CD4-positive, alpha-beta T cell treated with Interleukin-4 for 4 hours (primary cell): ENCODE measurements at places on chromosomes 12 and 14.

GRCh38 chr12:118342090-118342489, 30.6 kb downstream of the TAOK3 start:
- no peak for DNase-seq

- DNase-seq: no peak
Observed at GRCh38 chr12:41950455-41950854, 194.2 kb downstream of the GXYLT1 start.

DNA sequence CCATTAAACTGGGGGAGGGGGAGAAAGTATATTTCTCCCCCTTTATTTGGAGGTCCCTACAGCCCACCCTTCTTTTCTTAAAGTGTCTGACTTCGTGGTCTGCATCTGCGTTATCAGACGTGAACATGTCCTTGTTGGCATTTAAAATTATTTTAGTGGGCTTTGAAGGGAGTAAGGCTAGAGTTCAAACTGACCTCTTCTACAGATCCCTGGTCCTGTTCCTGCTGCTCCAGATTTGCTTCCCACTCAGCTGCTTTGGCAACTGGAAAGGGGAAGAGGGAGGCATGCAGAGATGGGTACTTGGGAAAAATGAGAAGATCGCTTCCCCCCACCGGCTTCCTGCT, 611 bp upstream of the SIX6 start:
- DNase-seq: no peak

GRCh38 chr12:83086023-83086422, 399.3 kb downstream of the TMTC2 start:
- DNase-seq: no peak

GRCh38 chr14:57375156-57375555, 15.2 kb upstream of the NAA30 start:
- DNase-seq: no peak

- DNase-seq: no peak
Observed at GRCh38 chr14:20904393-20905029, 13.3 kb downstream of the RNASE3 start.

DNA sequence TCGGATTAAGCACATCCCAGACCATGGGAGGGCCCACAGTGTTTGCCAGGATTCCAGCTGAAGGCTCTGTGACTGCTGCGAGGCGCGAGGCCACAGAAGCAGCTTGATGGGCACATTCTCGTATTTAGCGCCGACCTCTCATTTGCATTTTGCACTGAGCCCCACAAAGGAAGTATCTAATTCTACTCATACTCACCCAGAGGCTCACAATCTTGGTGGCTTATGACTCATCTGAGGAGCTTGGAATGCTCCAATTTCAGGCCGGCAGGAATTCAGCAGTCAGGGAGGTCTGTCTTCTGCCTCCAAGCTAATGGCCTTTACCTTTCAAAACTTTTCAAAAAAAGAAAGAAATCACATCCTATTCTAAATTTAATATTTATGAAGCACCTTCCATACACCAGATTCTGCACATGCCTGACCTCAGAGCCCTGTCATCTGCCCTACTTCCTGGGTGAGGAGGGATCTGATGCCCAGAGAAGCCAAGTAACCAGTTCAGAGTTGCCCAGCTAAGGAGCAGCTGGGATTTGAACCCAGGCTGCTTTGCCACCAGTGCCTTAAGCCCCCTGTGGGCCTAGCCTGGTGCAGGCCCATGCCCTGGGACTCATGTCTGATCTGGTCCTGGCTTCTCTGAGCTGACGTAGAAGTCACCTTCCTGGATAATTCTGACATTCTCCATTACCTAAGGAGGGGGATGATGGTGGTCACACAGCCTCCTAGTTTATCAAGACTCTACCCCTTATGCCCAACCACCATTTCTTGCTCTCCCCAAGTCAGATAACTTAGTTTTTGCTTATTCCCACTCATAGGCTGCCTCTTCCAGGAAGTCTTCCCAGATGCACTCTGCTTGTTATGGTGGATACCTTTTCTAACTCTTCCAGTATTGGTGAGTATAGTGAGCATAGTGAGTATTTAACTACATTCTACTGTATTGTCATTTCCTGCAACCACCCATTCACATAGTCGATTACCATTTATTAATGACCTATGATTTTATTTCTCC, 198.9 kb downstream of the RBM19 start:
- DNase-seq: no peak

GRCh38 chr12:26918321-26919215, 19.2 kb downstream of the INTS13 start:
- DNase-seq: no peak

- DNase-seq: no peak
Observed at GRCh38 chr12:119869720-119870119, 7.4 kb downstream of the CIT start.

DNA sequence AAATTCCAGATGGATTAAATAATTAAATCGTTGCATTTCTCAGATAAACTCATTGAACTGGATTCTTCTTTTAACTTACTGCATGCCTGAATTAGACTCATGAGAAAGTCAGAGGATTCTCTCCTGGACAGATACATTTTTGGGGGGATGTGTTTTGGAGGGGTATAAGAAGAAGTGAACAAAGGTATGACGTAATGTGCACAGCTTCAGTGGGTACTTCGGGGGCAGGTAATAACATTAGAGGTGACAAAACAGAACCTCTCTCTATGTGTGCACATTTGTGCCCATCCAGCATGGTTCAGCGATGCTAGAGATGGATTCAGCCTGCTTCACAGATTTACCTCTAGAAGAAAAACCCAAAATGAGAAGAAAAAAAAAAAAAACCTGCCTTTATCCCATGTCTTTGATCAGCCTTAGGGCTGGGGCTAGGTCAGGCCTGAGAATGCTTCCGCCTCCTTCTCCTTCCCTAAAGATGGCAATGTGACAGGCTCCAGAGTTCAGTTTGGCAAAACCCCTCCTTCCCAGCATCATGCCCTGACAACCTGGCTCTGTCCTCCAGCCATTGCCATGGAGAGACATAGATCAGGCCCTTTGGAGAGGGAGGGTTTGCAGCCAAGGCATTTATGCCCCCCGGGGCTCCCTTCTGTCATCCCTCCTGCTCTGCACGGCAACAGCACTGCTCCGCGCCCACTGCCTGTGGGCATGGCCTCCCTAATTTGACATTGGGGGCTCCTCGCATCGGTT, 166.7 kb downstream of the KCNA5 start:
- no peak for DNase-seq

DNA sequence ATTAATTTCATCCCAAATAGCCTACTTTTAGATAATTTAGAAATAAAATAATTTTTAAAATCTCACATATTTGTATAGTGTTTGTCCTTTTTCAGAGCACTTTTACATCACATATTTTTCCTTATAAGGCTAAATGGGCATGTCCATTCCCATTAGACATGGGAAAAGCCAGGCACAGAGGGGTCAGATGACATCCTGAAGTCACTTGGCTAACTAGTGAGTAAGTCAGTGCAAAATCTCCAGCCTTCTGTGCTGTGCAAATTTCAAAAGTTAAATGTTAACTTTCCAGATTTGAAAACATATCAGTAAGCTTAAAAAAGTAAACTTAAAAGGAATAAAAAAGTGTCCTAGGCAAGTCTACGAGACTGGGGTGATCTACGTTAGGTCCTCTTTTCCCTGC, 117.4 kb downstream of the EMP1 start:
- DNase-seq: no peak

GRCh38 chr14:48622980-48623379, 947.6 kb upstream of the MDGA2 start:
- no peak for DNase-seq

GRCh38 chr14:56195223-56195622, 77.0 kb downstream of the PELI2 start:
- no peak for DNase-seq
